ENCODE measurements at places on chromosomes 2 and 18. TPM values are rescaled to one million over a fixed set of nuclear protein-coding genes. Genes with fewer than 3 reads are reported as not detected.

The CHRNA1 gene
- total RNA-seq: not detected

The M1AP gene
- total RNA-seq: not detected

The TNFRSF11A gene
- total RNA-seq: 0.08 TPM

The DNAJC10 gene
- total RNA-seq: 184 TPM

The IL18R1 gene
- 6.8 TPM for total RNA-seq

The SPATA3 gene
- total RNA-seq: not detected

The TTC27 gene
- 30.0 TPM for total RNA-seq

The CAVIN2 gene
- total RNA-seq: 24.1 TPM

The TBR1 gene
- total RNA-seq: not detected

The PROKR1 gene
- not detected for total RNA-seq

The CYTIP gene
- 0.82 TPM for total RNA-seq

The LYG2 gene
- not detected for total RNA-seq

The NT5DC4 gene
- total RNA-seq: not detected

The GKN2 gene
- not detected for total RNA-seq

The EPB41L3 gene
- 28.0 TPM for total RNA-seq

The PLGLB2 gene
- total RNA-seq: not detected

The NETO1 gene
- total RNA-seq: not detected

The MZT2B gene
- 90.5 TPM for total RNA-seq

The NGEF gene
- total RNA-seq: 1.1 TPM

The DNAJC5G gene
- total RNA-seq: not detected

All from fibroblast of the aortic adventitia (primary cell).